HuH-7 (cell line): ENCODE measurements at places on chromosomes 6 and 20.

GRCh38 chr6:81237226-81237625 lies 515.3 kb downstream of the TENT5A start:
- DNase-seq: no peak

GRCh38 chr6:120026791-120027190 lies 677.2 kb upstream of the MAN1A1 start:
- DNase-seq: no peak

DNA sequence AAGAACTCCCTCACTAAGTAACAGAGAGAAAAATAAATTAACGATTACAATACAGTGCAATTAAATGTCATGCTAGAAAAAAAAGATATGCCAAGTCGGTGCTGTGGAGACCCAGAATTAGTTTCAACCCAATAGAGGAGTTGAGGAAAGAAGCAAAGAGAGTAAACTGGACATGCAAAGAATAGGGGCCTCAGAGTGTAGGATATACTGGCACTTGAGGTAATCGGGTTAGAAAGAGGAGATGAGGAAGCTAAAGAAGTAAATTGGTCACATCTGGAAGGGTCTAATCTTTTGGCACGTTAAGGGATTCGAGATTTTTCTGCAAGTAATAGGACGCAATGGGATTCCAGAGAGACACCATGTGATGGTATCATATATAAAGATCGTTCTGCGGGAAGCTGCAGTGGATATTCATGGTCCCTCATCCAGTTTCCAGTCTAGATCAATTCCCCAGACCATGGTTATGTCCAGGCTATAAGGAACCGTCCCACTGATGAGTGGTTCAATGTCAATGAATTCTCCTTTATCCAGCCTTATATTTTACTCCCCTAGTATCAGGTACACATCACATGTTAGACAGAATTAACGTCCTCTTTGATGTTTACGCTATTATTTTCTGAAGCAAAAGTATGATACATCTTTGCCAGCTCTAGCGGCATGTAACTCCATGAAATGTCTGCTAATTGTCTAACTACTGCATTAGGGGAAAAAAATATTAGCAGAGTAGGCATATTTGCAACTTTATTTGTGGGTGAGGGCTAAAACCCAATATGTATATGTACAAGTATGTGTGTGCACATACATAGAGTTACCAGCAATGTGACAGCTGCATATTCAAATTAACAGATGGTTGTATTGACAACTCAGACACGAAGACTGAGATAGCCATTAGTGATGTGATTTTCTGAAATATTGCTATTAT lies 1.1 kb upstream of the TBC1D32 start:
- no peak for DNase-seq

- DNase-seq: no peak
Observed at GRCh38 chr6:130624046-130624445, 203.2 kb upstream of the SMLR1 start.

GRCh38 chr6:43386492-43386891 lies 17.0 kb upstream of the ZNF318 start:
- no peak for DNase-seq

DNA sequence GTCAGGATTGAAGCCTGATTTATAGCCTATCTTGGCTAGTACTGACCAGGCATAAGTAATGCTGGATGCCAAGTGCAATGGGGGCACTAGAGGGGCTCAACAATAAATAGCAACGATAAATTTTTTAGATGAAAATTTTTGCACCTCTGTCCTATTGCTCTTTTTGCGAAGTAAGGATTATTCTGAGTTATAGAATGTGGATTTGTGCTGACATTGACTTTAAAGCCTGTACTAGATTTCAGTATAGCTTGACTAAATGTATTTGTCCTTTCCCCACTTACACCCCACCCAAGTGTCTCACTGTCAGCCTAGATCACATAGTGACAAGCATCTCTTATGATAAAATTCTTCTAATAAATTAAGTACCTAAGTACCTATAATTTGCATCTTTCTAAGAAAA lies 757.0 kb downstream of the GRIK2 start:
- no peak for DNase-seq

GRCh38 chr6:29800254-29800653 lies 27.4 kb upstream of the HLA-G start:
- no peak for DNase-seq

- no peak for DNase-seq
Observed at GRCh38 chr6:106501960-106502371, 127.3 kb downstream of the RTN4IP1 start.

DNA sequence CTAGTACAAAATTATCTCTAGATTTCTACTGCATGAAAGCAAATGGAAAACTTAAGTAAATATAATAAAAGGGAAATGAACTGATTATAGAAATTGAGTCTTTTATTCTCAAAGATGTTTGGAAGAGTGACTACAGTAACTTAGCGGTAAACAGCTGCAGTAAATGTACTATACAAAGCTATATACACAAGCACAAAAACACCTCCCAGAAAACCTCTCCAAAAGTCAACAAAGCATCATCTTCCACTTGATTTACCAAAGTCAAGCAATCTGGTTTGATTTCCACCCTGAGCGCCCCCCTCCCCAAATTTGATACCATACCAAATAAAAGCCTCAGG lies 142.1 kb upstream of the SHLD1 start:
- no peak for DNase-seq

DNA sequence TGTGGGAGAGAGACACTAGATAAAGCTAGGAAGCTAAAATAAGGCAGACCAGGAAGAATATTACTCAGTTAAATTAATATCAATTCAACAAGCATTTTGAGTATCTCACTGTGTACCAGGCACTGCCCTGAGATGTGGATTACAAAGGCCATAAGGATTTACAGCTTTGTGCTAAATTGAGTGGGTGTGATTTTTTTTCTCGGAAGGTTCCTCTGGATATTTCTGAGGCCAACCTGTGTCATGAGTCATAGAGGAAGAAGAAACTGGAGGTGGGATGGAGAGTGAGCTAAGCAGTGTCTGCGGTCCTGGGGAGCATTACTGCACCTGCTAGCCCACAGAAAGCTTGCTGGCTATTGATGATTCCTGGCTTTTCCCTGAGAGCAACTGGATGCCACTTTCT lies 135.2 kb downstream of the RFPL4B start:
- DNase-seq: no peak

DNA sequence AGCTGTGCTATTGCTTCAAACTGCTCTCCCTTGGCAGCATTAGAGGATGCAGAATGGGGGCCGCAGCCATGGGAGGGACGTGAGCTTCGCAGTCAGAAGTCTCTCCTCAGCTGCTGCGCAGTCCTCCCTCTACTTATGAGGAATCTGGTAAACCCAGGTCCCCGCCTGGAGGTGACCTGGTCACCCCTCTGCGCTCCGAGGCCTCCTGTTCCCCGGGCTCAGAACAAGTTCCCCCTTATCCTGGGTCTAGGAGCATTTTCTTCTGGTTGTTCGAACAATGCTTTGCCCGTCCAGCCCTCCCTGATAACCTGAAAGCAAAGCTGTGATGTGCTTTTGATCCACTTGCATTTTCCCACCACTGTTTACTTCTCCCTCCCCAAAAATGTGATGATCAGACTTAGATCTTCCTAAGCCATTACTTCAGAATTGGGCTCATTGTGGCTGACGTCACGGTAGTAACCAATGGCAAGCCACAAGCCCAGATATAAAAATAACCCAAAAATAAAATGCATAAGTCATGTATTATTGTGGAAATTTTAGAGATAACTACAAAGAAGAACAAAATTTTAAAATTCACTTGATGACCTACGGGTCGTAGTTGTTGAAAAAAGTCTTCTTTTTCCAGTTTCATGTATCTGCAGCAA lies 80.7 kb downstream of the SERAC1 start:
- no peak for DNase-seq

- no peak for DNase-seq
Observed at GRCh38 chr20:3088031-3088430, 3.5 kb upstream of the AVP start.

GRCh38 chr6:158039178-158039557 lies 57.5 kb downstream of the SYNJ2 start:
- DNase-seq: no peak

DNA sequence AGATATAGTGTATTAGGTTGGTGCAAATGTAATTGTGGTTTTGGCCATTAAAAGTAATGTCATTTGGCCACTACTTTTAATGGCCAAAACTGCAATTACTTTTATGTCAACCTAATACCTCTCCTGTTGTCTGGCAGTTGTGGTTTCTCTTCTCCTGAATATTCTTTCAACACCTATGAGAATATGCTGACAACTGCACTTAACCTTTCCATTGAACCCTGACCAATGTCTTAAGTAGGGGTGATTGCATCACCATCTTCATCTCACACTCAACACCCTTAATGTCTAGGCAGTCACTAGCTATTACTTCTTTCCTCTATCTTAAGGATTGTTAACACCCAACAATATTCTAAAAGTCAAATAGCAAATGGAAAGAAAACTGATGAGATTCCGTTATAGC lies 200.5 kb upstream of the HSF2 start:
- DNase-seq: no peak

DNA sequence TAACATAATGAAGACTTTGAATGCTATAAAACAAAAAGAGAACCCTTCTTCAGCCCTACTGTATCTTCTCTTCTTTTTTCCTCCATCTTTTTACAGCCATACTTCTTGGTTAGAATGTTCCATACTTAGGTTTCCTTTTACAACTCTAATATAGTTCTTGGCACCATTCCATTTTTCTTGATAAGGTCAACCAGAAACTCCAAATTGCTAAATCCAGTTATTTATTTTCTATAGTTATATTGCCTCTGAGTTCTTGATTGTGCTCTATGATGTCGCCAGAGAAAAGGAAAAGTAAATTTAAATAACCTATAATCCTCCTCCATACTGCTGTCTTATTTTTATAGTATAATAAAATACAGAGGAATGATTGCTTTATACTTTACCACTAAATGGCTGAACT lies 26.7 kb upstream of the COL10A1 start:
- DNase-seq: no peak

- no peak for DNase-seq
Observed at GRCh38 chr6:135163440-135163738, 17.7 kb upstream of the MYB start.

- DNase-seq: no peak
Observed at GRCh38 chr6:193180-193579, 99.1 kb upstream of the DUSP22 start.

DNA sequence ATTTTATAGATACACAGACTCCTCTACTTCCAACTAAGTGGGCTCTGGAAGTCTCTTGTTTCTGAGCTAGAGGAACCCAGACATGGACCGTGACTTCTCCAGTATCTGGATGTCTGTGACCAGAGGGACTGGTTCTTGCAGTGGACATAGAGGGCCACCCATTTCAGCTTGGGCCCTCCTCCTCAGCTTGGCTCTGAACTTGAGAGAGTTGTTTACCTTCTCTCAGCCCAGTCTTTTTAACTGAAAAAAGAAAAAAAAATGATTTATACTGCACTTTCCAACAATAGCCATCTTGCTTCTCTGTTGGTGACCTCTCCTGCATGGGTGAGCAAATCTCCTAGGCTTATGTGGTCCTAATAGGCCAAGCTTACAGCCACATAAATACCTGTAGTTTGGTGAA lies 60.3 kb upstream of the TMEM181 start:
- DNase-seq: no peak

- DNase-seq: peak; percentile 29
Observed at GRCh38 chr6:3664625-3665041, 86.9 kb downstream of the PXDC1 start.

DNA sequence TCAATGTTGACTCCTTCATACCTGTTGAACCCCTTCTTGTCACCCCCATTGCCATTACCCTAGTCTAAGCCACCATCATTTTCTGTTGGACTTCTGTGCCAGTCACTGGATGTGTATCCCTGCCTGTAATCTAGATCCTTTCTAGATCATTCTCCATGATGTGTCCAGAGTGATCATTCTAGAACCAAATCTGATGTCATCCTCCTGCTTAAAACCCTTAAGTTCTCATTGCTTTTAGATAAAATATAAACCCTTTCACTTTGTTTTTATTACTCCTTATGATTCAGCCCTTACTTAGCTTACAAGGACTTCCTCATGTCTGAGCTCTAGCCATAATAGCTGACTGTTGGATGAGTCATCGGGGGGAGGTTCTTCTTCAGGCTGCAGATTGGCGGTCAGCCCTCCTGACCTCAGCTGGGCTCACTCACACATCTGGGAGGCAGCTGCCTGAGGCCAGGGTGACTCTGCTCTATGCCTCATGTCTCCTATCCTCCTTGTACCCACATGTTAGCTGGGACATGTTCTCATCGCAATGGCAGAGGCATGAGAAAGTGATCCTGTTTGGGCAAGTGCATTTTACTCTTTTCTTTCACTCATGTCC lies 287.6 kb downstream of the ESR1 start:
- DNase-seq: no peak

DNA sequence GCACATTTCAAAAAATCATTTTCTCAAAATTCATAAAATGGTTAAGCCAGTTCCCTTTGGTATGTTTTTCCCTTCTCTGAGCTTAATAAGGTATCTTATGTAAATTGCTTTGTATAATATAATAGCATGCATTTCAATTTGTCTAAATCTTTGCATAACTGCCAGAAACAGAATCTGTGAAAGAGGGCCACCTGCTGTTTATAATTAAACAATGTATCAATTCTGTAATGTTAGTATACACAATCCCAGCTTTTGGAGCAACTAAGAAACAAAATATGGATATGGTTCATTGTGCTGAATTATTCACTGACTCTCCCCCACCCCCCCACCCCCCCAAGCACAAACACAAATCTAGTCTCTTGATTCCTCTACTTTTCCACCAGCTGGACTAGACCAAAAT lies 54.8 kb downstream of the GPX5 start:
- DNase-seq: no peak

GRCh38 chr6:24513602-24514001 lies 18.8 kb downstream of the ALDH5A1 start:
- DNase-seq: no peak

DNA sequence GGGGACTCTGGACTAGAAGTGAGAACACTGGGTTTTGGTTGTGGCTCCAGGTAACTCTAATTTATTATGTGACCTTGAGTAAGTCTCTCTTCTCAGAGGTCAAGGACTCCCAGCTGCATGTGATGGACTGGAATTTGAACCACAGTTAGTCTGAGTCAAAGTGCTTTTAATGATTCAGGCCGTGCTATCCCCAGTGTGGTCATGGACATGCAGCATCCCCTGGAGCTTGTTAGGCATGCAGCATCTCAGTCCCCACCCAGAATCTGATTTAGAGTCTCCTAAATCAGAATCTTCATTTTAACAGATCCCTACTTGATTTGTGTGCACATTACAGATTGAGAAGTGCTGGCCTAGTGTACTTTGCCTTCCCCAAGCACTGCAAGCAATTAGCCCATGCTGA lies 74.2 kb downstream of the TOX2 start:
- DNase-seq: no peak
